ENCODE measurements at places on chromosomes 6 and 20. TPM values are rescaled to one million over a fixed set of nuclear protein-coding genes. Genes with fewer than 3 reads are reported as not detected.

The EPHA7 gene
- total RNA-seq = under 0.01 TPM

The MCCD1 gene
- not detected for total RNA-seq

The SLCO4A1 gene
- total RNA-seq = not detected

The C20orf204 gene
- total RNA-seq = 0.23 TPM

The SLC17A1 gene
- total RNA-seq = not detected

The LHFPL5 gene
- not detected for total RNA-seq

Measured in smooth muscle cell of the coronary artery (primary cell).